ENCODE measurements at places on chromosomes 4 and X.

DNA sequence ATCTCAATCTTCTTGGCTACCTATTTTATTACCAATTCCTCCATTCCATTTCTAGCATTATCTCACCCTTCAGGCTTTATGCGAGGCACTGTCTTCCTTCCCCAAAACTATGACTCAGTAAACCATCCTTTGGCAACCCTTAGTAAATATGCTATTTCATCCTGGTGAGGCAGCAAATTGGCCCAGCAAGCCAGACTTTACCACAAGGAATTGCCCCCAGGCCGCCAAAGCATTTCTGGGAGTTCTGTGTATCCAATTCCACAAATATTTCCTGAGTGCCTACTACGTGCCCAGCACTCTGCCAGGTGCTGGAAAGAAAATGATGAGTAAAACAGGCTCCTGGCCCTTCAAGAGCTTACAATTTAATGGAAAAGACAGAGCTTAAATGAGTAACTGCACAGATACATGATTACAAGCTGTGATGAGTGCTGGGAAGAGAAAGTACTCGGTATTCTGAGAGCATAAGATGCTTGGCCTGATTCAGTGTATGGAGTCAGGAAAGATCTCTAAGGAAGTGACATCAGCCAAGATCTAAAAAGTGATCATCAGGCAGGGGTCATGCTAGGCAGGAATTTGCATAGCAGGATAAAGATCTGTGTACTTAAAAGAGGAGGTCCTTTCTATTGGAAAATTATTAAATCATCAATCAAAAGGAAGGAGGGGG lies 193.8 kb downstream of the ADAMTS3 start:
- DNase-seq, result no peak

- no peak for DNase-seq
These were observed 198.1 kb upstream of the UGT8 start for GRCh38 chr4:114400531-114400930.

DNA sequence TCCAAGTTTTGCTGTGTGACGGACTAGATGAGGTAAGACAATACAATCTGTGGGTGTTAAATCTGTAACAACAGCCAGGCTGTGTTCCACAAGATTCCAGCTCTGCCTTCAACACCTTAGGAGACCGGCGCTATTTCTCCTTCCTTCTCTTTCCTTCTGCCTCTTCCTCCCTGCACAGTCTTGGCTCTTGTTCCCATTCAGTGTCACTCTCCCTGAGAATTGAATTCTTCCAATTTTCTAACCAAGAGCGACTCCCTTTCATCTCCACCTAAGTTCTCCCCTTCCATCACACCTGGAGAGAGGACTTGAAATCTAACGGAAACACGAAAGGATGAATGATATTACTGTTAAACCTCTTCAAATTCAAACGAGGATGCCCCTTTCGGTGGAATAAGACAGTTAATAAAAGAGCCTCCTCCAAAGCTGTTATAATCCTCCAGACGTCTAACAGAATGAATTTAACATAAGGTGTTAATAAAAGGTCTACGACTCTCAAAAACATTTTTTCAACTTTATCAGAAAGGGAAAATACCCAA lies 2.7 kb downstream of the EPHA5 start:
- DNase-seq, result no peak

GRCh38 chrX:14923761-14924160 lies 50.5 kb downstream of the MOSPD2 start:
- no peak for DNase-seq

DNA sequence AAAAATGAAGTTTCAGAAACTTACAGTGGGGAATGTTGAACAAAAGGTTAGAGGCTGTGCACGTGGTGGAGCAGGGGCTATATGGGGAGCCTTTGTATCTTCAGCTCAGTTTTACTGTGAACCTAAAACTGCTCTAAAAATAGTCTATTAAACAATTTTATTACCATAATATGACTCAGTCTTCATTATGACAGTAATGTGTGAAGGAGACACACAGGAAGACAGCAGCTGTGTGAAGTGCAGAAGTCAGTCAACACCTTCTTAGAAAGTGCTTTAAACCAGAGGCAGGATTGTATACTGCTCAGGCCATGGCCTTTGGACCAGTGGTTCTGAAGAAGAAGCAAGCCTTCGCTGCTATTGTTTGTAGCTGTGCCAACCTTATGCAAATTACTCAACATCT lies 89.7 kb downstream of the ARHGAP10 start:
- DNase-seq, result no peak

DNA sequence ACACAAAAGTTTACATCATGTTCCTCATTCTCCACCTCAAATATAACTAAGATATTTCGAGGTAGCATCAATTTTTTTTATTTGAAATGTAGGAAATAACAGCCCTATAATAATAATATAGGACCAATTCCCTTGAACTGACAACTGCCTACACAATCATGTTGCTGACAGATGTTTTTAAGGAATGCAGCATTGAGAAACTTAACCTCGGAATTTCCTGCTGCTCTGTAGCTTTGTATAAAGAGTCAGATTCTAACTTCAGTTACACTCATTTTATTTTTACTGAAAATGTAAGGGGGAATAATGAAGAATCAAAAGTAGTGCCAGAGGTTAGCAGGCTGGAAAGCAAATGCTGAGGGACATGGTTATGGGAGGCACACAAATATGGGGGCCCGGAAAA lies 235.8 kb downstream of the RBMX2 start:
- no peak for DNase-seq

- DNase-seq, result no peak
These were observed 2.0 kb downstream of the HSPA4L start for GRCh38 chr4:127783955-127784770.

DNA sequence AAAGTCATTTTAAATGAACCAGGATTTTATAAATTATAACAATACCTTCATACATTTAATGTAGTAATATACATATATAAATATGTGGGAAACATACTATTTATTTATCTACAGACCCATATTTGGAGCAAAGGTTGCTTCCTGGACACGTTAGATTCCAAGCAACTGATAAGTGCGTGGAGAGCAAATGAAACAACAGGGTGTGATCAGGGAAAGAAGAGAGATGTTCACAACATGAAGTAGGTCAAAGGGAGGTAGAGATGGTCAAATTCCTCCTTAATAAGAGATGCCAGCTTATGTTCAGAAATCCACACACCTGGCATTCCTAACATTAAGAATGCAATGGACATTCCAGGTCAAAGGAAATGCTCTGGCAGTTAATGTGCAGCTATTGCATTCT lies 53.1 kb upstream of the HPGD start:
- DNase-seq, result no peak

GRCh38 chr4:140240237-140240636 lies 86.3 kb upstream of the MAML3 start:
- no peak for DNase-seq

- DNase-seq, result no peak
These were observed 78.8 kb downstream of the LDB2 start for GRCh38 chr4:16819652-16820051.

DNA sequence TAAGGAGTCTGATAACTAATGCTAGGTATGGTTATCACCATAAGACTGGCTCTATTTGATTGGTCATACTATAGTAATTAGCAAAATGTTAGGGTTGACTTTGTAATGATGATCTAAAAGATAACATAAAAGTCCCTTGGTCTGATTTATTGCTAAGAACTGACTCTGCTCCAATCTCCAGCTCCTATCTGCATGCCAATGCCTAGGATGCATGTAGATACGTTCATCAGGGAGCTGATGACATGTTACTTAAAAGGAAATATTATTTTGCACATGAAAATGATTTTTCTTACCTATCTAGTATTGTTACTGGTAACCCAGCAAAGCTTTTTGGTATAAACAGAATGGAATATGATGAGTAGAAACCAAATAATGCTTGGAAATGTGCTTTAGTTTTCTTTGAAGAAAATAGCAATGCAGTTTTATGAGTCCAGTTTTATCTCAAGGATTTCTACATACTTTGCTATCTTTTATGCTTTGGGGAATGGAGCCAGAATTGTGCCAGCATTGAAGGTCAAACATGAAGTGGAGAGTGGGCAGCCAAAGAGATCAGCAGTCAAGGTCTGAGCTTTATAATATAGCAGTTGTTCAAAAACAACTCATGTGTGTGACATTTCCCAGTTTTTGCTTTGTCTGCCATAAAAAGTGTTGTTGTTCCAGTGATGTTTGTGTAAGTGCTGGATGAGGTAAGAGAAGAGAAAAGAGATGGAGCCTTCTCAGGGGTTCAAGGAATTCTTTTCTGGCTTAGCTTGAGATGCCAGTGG lies 121.0 kb downstream of the ARHGAP24 start:
- DNase-seq, result no peak

- no peak for DNase-seq
These were observed 132.8 kb upstream of the S100G start for GRCh38 chrX:16517039-16517605.

DNA sequence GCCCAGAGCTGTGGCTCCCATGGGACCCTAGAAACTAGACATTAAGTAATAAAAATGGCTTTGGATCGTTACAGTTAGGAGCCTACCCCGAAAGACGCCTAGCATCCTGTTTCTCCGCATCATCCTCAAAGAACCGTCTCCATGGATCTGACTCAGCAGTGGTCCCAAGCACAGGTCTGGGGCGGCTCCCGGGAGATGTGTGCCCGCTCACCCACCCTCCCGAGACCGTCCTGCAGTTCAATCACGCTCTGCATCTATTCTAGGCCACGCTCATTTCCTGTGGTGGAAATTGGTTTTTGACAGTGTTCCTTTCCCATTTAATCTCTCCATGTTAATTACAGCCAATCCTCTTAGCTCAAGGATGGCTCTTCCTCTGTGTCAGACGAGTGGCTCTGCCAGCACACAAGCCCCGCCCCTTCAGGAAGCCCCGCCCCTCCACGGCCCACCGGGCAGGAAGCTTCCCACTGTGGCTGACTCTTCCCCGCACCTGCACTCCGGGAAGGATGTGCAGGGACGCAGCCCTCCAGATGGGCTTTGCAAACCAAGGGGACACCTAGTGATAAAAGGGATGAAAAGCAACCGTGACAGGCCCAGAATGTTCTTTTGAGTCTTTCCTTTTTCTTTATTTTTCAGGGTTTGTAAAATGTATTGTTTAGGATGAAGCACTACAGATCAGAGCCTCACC lies 34.5 kb upstream of the HELT start:
- peak; percentile 67 for DNase-seq

DNA sequence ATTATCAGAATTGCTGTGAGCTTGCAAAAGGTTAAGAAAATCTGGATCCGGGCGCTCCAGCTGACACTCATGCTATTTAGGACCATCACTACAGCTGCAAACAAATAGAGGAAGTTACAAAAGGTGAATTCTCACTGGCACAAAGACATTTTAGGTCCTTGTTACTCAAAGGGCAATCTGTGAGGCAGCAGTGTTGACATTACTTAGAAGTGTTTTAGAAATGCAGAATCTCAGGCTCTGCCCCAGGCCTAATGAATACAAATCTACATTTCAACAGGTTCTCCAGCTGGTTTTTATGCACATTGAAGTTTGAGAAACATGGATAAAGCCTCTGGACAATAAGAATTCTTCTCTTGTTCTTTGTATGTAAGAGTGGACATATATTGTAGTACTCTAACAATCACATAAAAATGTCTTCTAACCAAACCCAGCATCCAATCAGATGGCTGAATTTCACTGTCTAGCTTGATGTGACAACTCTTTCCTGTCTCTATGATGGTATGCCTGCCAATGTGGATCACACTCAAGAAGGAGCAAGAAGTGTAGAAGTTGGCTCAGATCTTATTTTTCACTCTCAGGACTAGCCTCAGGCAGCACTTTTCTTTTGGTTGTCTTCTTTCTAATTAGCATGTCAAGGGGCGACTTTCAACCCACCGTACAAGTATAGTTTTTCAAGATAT lies 18.8 kb downstream of the SLC7A11 start:
- no peak for DNase-seq

- DNase-seq, result no peak
These were observed 65.1 kb downstream of the ENPEP start for GRCh38 chr4:110540982-110541451.

DNA sequence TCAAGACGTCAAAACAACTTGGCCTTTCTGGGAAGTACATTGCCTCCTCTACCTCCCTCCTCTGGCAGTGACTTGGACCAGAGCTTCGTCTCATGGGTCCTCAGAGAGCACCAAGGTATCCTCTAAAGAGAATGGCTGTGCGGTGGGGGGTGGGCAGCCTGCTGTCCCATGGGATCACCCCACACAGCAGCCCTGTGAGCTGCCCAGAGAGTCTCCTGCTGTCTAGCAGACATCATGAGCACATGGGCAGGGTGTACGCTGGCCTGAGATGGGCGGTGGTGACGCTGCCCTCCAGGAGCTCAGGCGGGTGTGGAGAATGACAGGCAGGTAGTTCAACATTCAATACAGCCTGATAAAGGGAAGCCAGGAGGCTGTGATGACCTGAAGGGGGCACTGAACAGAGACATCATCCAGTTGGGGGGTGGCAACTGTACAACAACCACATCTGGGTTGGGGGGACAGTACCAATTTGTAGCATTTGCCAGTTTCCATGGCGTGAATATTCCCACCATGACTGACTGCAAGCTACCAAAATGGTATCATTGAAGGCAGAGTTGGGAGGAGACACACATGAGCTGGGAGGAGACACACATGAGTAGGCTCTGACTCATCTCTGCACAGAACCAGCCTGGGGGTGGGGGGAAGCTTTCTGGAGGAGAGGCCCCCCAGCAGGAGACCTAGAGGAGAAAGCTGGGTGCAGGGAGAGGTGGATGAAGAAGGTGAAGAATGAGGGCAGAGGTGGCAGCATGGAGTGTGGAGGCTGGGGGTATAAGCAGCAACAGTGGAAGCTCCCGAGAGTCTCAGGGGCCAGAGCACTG lies 35.9 kb downstream of the C4orf50 start:
- no peak for DNase-seq

GRCh38 chrX:103886624-103887023 lies 54.6 kb upstream of the RAB9B start:
- DNase-seq, result no peak

DNA sequence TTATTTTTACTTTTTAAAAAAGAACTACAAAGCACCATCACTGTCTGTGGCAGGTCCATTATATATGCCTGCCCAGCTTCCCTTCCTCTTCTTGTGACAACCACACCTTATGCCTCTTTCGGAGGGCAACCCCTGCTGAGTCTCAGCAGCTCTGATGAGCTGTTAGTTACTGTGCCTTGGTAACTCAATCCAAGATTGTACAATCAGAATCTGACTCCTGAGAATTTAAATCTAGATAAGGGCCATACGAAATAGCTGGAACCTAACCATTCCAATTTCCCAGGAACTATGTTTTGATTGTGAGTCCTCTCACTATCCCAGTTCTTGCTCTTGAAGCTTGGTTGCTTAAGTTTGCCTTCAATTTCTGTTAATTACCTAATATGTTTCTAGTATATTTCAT lies 61.9 kb downstream of the ADAMTS3 start:
- no peak for DNase-seq

GRCh38 chr4:178090640-178091411 lies 648.6 kb upstream of the AGA start:
- no peak for DNase-seq
